ENCODE measurements at places on chromosomes 12 and 14. TPM values are rescaled to one million over a fixed set of nuclear protein-coding genes. Genes with fewer than 3 reads are reported as not detected.

DNA sequence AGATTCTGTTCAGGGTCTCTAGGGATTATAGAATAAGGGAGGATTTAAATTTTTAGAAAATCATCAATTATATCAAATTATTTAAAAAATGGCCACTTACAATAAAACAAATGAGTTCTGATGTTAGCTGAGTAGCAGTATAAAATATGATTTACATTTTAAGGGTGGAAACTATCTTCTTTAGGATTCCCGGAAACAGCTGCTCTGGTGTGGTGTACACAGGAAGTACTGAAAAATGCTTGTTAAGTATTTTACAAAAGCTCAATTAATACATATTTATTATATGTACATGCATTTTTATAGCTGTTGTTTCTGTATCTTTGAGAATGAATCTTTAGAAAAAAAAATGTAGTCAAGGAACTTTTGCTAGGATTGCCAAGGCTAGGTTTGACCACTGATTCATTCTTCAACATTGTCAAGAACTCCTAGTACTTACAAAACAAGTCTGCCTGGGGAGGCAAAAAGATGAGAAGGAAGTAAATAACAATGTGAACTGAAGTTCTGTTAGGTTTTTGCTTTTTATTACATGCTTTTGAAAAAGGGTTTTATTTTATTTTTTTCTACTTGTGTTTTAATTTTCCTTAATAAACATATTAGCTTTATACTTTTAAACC is 48.0 kb downstream of the ARF6 start:
- no peak for DNase-seq

Gene ACRBP
- 5.1 TPM for total RNA-seq

- DNase-seq: no peak
Observed at GRCh38 chr12:76018111-76018510, 13.5 kb downstream of the PHLDA1 start.

DNA sequence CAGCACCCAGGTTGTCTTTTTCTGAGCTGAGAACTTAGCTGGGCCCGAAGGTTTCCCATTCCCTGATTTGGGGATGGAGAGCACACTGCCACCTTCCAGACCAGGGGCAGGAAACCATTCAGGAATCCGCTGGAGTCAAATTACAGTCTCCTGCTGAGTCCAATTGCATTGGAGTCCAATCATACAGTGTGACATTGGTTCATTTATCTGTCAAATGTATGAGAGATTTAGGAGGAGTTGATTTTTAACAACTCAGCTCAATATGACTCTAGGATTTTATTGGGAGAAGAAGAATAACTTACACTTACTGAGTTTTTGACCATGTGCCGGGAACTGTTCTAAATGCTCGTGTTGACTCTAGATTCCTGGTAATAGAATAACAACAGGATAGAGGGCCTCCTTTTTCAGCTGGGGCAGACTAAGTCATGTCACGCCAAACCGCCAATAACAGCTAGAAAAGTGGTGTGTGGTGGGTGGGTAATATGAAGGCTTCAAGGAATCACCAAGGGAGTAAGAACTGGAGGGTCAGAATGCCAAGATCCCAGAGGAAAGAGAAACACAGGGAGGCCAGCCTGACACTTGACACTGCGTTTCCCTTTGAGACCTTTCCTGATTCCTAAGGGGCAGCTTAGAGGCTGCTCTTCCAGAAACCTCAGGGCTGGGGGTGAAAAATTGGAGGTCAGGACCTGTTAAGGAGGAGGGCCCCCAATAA is 11.5 kb downstream of the SYNDIG1L start:
- no peak for DNase-seq

GRCh38 chr14:72075649-72076334 is 143.6 kb downstream of the RGS6 start:
- DNase-seq: no peak

GRCh38 chr12:48105321-48105866 is 485 bp downstream of the SENP1 start:
- DNase-seq: no peak

DNA sequence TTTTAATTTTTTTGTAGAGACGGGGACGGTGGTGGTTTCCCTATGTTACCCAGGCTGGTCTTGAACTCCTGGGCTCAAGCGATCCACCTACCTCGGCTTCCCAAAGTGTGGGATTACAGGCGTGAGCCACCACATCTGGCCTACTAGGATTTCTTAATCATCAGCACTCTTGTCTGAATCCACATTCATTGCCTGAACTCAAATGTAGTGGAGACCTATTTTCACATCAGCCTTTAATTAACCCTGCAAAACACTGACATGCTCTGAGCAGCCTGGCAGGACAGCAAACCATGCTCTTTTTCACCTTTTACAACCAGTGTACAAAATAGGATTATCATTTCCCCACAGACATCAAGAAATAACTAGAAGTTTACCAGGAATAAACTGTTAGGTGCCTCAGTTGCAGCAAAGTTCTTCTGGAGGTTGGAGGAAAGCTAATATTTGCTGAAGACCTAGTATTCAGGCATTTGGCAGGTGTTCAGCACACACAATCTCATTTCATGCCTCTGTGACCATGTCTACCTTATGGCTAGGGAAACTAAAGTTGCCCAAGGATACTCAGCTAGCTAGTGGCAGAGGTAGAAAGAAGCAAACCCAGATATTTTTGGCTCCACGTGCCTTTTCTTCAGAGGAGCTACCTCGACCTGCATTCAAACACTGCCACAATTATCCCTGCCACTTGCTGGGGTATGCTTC is 37.7 kb downstream of the CFL2 start:
- DNase-seq: no peak

DNA sequence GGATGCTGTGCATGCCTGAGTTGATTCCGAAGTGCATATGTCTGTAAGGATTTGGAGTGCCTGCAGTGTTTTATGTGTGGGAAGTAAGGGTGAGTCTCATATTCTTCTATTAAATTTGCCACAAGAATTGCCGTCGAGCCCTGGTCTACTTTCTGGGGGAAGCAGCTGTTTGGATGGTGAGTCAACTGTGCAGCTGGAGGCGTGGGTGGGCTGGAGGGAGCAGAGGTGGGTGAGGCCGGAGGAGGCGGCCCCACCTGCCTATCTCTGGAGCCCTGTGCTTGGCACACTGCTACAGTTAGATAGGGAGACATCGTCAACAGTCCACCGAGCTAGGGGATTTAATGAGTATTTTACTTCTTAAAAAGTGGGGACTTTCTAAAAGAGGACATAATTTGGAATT is 9.7 kb downstream of the GLRX5 start:
- no peak for DNase-seq

GRCh38 chr14:58705066-58705465 is 67.3 kb downstream of the DACT1 start:
- no peak for DNase-seq

- no peak for DNase-seq
Observed at GRCh38 chr12:127400221-127400620, 866.7 kb upstream of the TMEM132C start.

Gene ALDH1L2
- 21.1 TPM for total RNA-seq

Gene SLCO1B1
- total RNA-seq: not detected

- DNase-seq: no peak
Observed at GRCh38 chr14:39988939-39989338, 556.7 kb upstream of the FBXO33 start.

Gene DYRK2
- 35.3 TPM for total RNA-seq

GRCh38 chr12:104637604-104638003 is 180.9 kb downstream of the CHST11 start:
- no peak for DNase-seq

DNA sequence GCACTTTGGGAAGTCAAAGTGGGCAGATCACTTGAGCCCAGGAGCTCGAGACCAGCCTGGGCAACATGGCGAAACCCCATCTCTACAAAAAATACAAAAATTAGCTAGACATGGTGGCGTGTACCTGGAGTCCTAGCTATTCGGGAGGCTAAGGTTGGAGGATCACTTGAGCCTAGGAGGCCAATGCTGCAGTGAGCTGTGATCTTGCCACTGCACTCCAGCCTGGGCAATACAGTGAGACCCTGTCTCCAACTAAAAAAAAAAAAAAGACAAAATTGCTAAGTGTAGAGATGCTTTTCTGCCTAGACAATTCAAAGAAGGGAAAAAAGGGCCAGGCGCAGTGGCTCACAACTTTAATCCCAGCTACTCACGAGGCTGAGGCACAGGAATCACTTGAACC is 3.4 kb upstream of the LRP6 start:
- DNase-seq: no peak

DNA sequence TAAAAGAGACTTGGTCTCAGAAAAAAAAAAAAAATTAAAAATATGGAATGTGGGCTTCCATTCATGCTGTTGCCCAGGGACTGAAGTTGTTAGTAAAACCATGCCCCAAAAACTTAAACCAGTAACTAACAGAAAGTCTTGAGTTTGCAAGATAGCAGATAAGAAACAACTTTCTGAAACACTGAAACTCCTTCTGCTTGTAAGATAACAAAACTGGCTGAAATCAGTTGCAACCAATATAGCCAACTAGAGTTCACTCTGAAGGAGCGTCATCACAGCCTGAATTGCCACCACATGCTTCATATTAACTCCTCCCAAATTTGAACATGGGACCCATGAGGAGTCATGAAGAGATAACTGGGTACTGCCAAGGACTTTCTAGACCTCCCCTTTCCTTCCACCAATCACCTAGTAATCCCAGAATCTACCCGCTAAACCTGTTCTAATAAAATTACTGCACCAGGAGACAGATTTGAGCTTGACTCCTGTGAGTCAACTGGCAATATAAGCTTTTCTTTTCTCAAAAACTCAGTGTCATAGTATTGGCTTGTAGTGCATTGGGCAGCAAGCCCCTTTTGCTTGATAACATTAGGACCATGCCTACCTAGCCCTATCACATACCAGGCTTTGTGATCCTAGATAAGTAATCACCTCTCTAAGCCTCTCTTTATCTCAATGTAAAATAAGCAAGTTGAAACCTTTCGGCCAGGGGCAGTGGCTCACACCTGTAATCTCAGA is 53.6 kb downstream of the R3HDM2 start:
- no peak for DNase-seq

DNA sequence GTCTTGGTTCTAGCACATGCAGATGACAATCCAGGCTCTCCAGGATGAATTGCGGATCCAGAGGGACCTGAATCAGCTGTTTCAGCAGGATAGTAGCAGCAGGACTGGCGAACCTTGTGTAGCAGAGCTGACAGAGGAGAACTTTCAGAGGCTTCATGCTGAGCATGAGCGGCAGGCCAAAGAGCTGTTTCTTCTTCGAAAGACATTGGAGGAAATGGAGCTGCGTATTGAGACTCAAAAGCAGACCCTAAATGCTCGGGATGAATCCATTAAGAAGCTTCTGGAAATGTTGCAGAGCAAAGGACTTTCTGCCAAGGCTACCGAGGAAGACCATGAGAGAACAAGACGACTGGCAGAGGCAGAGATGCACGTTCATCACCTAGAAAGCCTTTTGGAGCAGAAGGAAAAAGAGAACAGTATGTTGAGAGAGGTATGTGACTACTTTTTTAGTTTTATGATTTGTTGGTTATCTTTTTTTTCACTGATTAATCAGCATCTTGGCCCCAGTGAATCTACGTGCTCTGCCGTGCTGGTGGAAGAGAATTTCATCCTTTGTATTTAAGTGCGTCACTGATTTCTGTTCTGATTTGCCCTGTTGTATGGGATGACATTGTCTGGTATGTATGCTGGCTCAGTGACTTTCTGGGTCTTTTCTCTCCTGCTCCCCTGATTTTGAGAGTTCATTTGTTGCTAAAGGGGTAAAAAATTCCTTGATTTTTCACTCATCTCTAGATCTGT is 92.3 kb downstream of the ERC1 start:
- no peak for DNase-seq

Gene ESPL1
- 0.78 TPM for total RNA-seq

DNA sequence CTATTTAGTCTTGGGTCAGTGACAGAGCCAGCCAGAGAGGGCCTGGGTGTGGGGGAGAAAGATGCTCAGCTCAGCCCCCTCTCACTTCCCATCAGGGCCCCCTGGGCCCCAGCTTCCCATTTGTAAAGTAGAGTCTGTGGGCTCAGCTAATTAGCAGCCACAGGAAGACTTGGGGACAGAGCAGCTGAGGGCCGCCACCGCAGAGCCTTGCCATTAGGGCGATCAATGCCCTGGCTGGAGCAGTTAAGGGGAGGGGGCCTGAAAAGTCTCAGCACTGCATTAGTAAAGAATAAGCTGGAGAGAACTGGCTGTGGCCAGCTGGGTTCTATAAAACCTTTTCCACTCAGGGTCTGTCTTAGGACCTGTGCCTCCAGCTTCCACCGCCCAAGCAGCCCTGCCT is 2.7 kb downstream of the PLEKHD1 start:
- no peak for DNase-seq

Gene TAS2R20
- 1.8 TPM for total RNA-seq

DNA sequence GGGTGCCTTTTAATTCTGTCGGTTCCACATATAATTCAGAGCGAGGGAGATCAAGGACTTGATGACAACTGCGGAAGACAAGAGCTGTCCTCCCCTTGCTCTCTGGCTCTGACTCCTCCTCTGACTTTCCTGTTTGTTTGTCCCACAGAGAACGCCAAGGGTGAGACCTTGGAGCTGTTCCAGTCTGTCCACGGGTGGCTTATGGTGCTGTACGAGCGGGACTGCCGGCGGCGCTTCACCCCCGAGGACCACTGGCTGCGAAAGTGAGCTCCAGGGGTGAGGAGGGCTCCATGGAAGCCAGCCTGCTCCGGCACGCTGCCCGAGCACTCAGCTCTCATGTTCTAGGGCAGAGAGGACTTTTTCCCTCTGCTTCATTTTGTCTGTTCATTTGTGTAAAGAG is 32.8 kb downstream of the UBE3B start:
- DNase-seq: no peak

DNA sequence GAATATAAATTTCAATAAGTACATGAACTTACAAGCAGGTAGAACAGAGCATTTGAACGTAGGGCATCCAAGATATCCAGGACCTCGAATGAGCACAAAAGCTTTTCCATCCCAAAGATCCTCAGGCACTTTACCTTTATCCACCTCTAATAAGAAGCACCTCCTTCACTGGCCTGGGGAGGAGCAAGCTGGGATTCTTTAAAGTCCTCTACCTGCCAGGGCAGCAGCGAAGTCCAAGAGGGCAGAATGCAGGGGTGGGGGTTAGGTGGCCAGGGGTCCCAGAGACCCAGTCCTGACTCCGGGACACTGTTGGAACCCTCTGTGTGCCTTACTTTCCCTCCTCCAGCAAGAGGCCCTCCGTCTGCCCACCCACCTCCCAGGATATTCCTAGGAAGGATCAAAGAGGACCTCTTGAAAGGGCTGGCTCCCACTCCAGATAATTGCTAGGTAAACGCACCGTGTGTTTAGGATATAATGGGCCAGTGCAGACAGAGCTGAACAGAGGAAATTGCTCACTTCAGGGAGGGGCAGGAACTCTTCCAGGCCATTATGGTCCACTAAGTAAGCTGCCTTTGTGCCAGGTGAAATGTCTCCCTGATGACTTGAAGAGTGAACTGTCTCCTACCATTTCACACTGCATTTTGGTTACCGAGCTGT is 68.1 kb downstream of the TTC9 start:
- DNase-seq: no peak

Gene GPHN
- total RNA-seq: 14.0 TPM

DNA sequence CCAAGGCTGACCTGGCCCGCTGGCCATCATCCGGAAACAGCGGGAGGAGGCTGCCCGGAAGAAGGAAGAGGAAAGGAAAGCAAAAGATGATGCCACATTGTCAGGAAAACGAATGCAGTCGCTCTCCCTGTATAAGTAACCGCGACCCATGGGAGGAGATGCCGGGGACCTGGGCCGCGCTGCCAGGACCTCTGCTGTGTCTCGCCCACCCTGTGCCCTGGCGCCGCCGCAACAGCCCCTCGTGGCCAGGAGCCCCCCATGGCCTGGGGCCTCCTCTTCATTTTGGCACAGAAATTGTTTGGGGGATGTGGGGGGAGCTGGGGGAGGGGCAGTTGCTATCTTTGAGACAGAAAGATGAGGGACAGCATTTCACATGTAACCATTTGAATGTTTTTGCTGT is 16.5 kb downstream of the HSPB8 start:
- DNase-seq: no peak

Gene TMEM63C
- under 0.01 TPM for total RNA-seq

Data from thoracic aorta (tissue), 2 donors.